ENCODE measurements at places on chromosomes 1 and 21.

GRCh38 chr1:54200519-54200997 lies 591 bp downstream of the MRPL37 start:
- DNase-seq, result no peak

DNA sequence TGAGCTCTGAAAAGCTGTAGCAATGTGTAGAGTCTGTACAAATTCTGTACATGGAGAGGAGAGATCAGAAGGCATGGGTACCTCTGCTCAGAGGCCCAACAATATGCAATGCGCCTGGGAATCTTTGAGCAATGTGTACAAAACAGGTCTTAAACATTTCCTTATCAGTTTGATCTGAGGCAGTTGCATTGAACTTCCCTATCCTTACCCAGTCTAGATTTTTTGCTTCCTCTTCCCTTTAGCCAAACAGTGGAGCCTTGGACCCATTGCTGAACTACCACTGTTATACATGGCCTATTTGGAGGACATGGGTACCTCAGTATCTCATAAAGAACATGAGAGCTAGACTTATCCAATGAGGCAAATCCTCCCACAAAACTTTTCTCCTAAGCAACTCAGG lies 12.6 kb upstream of the MNDA start:
- no peak for DNase-seq

GRCh38 chr1:94322696-94323095 lies 85.3 kb upstream of the ARHGAP29 start:
- DNase-seq, result no peak

GRCh38 chr1:71950579-71950978 lies 331.8 kb downstream of the NEGR1 start:
- DNase-seq, result no peak

- DNase-seq, result no peak
Observed at GRCh38 chr1:99268021-99268420, 3.7 kb downstream of the PLPPR4 start.

- DNase-seq, result no peak
Observed at GRCh38 chr1:116352349-116352813, 20.7 kb upstream of the ATP1A1 start.

GRCh38 chr1:202890392-202890791 lies 1.4 kb upstream of the RABIF start:
- DNase-seq, result no peak

DNA sequence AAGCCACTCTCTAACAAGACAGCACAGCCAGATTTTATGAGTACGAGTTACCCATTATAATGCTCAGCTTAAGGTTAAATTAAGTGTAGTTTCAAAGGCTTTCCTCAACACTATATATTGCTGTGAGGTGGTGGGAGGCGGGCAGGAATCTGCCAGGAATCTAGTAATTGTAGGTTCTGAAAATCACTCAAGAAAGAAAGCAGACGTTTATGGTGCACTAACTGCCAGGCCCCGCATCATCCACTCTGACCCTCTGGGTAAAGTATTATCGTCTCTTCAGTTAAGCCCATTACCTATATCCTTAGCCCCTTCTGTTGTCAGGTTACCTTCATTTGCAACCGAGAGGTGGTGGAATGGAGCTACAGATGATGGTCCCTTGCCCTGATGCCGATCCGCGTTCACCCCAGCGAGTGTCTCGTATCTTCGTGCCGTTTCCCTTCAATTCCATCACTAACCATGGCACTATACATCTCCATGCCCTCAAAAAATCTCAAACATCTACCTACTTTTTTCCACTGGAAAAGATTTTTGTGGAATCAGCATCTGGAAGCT lies 12.4 kb downstream of the HMGN1 start:
- DNase-seq, result no peak

- no peak for DNase-seq
Observed at GRCh38 chr1:118979754-118980575, 8.2 kb downstream of the TBX15 start.

DNA sequence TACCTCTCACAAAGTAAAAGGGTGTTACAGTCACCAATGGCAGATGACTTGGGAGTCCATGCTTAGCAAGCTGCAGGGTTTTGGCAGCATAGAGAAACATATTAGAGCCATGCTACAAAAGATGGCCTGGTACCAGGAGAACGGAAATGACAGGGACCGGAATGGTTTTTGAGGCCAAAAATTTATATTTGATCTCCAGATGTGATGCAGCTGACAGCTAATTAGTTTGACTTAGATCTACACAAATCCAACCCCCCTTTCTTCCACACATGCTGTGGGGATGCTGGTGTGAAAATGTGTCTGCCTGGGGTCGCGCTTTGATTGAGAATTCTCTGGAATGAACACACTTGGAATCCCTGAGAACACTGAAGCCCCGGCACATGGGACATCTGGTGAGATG lies 26.5 kb downstream of the SYF2 start:
- DNase-seq, result no peak

DNA sequence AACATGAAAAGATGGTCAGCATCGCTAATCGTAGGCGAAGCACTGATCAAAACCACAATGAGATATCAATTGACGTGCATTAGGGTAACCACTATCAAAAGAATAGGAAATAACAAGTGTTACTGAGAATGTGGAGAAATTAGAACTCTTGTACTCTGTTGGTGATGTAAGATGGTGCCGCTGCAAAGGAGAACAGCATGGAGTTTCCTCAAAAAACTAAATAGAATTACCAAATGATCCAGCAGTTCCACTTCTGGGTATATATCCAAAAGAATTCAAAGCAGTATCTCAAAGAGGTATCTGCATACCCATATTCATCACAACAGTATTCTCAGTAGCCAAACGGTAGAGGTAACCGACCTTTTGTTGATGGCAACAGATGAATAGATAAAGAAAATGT lies 8.3 kb upstream of the CD101 start:
- DNase-seq, result no peak

DNA sequence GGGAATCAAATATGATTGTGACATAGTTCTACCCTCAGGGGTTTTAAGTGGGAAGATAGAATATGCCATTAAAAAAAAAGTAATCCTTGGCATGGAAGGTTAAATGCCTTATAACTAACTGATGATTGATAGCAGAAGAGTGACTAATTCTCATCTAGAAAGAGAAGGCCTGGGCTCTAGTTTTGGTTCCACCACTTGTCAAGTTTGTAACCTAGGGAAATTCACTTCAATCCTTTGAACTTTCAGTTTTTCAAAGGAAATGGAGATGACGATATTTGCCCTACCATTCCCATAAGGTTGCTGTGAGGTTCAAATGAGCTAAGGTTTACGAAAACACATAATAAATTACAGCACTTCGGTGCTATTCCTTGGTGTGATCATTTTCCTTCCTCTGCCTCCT lies 88.5 kb downstream of the GPR88 start:
- DNase-seq, result no peak

GRCh38 chr1:183466781-183467180 lies 5.5 kb upstream of the SMG7 start:
- no peak for DNase-seq
